CMK (cell line): ENCODE measurements at places on chromosomes 4 and X.

- DNase-seq, result no peak
Observed at GRCh38 chr4:52894443-52894842, 32.3 kb downstream of the RASL11B start.

DNA sequence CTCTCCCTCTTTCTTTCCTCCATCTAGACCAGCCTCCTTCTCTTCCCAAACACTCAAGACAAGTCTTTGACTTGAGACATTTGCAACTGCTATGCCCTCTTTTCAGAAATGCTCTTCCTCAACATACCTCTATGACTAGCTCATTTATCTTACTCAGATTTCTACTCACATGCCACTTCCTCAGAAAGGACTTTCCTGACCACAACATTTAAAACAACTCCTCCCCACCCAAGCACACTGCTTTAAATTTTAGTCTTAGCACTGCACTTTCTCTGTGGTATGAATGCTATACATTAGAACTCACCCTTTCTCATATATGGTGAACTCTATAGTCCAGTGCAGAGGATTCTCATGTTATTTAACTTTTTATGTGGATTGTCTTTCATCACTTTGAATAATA is 28.4 kb upstream of the SULT1E1 start:
- no peak for DNase-seq

- DNase-seq, result no peak
Observed at GRCh38 chrX:10944136-10944885, 166.8 kb upstream of the HCCS start.

DNA sequence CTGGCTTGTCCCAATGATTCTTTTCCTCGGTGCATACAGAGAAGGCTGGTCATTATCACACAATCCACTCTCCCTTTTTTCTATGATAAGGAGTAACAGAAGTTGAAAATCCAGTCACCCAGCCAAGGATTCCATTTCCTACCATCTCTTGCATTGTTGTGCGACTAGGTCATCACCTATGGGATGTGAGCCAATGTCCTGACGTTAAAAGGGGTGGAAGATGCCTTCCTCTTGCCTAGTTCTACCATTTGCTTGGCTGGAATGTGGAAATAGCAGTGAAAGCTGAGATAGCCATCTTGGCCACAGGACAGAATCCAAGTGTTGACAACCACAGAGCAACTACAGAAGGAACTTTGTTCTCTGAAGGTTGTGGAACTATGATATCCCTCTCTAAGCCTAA is 132.2 kb upstream of the KIT start:
- DNase-seq, result no peak

- no peak for DNase-seq
Observed at GRCh38 chr4:76657443-76657842, 222.4 kb downstream of the SHROOM3 start.

- no peak for DNase-seq
Observed at GRCh38 chr4:152684587-152684986, 4.8 kb upstream of the TMEM154 start.

GRCh38 chr4:168537086-168537485 is 40.2 kb downstream of the PALLD start:
- DNase-seq, result no peak

- no peak for DNase-seq
Observed at GRCh38 chrX:135060697-135061096, 8.8 kb upstream of the RTL8A start.

- DNase-seq, result no peak
Observed at GRCh38 chr4:113073451-113074005, 24.1 kb downstream of the ANK2 start.

GRCh38 chr4:80726471-80726870 is 304.0 kb upstream of the BMP3 start:
- DNase-seq, result no peak

DNA sequence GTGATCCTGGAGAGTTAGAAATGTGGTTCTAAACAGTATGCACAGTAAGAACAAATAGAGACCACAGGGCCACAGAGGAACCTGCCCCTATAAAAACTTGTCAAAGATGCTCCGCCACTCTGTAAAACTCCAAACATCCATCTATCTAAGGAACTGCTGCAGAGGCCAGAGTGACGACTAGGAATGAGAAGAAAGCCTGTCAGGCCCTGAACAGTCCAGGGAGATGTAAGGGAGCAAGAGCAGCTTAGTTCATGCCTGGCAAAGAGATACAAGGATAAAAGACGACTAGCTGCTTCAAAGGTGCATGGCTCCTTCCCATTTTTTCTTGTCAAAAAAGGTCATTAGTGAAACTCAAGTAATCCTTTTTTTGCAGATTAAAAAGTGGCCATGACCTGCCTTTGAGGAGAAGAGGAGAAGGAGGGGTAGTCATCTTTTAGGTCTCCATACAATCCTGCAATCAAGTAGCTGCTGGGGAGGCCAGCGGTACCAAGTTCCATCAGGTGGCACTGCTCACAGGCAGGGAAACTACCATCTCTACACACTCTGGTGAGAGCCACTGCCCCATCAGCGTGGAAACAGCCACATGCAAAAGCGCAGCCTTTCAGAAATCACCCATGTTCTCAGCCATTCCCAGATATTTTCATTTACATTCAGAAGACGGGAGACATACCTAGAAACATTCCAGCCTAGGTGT is 162.1 kb downstream of the TSPAN5 start:
- no peak for DNase-seq

DNA sequence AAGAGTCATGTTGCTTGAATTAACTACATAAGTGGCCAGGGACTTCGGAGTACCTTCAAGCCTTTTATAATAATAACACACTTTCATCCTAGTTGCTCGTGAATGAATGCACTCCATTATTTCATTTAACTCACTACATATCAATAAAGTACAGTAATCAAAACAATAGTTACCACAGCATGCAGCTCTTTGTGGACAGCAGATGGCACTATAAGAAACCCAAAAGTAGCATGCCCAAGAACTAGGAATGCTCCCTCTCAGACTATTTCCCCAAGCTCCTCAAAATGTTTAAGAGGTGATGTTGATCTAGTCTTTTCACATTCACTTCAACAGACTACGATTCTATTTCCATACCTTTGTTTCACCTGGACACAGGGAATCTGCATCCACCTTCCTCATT is 500.8 kb upstream of the DIAPH2 start:
- no peak for DNase-seq

- no peak for DNase-seq
Observed at GRCh38 chr4:28238876-28239275, 1378.2 kb downstream of the STIM2 start.

DNA sequence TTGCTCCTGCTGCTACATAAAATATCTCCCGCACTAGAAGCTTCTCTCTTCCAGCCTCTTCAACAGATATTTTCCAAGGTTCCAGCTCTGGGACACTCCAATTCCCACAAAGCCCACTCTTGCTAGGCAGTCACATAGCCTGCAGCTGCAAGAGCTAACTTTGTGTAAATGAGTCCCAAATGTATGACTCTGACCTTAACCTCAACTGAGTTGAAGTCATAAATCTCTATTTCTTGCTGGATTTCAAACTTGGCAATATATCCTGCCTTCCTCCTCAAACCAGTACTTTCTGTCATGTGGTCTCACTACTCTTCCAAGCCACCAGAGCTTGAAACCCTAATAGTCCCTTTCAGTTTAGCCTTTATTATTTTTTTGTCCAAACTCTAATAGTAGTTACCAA is 315.4 kb upstream of the GRIA3 start:
- DNase-seq, result no peak

DNA sequence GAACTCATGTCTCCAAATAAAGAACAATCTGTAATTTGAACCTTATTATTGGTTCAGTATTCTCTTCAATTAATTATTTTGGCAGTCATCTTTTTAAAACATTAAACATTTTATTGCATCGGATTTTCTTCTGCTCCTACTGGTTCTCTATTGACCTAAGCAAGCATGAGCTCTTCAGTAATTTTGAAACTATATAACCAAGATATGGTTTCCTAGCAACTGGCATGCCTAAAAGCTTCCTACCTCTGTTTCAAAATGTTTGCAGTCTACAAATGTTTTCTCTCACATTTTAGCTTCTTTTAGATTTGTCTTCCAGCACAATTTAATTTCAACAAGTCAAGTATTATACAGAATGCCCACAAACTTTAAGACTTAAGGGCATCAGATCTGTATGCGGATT is 371.3 kb downstream of the GPM6A start:
- no peak for DNase-seq

DNA sequence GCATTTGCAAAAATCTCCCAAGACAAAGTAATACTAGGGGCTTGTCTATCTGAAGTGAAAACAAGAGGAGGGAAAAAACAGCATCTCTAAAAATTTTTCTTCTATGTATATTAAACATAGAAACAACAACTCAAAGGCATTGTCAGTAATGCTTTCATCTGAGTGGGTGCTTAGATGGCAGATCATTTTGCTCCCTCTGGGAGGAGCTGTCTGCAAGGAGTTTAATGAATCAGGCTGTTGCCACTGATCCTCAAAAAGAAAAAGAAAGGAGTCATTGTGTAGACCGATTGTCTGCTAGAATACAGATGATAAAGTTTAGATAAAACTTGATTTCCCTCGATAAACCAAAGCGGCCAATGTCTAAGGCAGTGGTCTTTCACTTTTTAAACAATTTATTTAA is 49.7 kb upstream of the KLHL8 start:
- DNase-seq, result no peak

DNA sequence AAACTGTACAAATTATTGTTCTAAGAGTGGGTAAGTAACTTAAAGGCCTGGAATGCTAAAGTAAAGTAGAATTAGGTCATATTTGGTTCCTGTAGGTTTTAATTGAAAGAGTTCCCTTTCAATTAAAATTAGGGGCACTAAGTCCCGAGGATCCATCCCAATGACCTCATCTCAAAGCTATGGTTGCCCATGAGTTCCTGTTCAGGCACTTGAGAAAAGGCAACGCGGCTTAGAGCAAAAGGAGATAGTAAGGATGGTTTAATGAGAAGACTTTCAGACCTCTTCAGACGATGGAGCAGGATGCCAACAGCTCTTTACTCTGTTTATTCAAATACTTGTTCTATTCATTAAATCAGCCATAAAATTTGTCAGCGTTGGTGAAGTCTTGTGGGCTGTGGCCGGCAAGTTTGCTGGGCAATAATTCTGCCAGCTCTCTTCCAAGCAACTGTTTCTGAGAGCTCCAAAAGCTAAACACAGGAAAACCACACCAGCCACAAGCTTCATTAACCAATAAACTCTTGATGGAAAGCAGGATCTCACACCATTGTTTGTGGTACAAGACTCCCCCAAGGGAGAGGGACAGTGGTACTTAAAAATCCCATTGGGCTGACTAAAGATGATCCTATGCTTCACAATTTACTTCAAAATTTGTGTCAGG is 167.4 kb downstream of the COL4A6 start:
- no peak for DNase-seq

DNA sequence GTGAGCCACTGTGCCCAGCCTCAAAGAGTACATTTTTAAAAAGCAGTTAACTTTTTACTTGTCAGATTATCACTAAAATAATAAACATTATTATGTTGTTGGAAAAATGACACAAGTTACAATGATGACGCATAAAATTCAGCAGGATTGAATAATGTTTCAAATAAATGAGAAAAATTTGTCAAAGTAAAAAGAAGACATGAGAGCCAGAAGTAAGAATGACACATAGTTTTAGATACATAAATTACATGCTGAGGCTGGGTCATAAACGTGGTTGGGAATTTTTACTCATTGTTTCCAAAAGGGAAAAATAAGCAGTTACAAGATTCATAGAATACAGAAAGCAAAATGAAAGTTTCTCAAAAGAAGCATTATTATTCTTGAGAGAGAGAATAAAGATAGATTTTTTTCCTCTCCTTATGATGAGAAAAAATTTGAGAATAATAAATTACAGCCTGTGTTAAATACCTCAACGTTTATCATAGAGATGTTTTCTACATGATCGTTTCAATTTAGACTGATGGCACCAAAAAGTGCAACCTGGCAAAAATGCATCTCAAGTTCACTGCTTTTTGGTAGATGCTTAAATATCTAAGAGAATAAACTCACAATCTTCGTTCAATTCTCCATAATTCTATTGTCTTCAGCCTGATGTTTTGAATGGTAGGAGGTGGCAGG is 40.4 kb downstream of the GUCY1B1 start:
- DNase-seq, result no peak

- DNase-seq, result no peak
Observed at GRCh38 chrX:44903830-44904530, 31.0 kb downstream of the KDM6A start.

DNA sequence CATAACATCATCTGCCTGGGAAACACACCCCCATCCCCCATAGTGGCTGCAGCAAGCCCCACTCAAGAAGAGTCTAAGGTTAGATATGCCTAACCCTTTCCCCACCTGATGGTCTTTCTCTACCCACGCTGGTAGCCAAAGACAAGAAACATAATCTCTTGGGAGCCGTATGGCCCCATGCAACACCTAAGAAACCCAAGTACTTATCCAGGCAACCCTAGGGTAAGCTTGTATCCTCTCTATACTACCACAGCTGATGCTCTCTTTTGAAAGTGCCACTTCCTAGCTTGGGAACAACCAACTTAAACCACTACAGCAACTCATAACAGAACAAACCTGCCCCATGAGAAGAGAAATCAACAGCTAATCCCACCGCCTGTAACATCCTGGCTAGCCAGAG is 161.1 kb downstream of the MSN start:
- DNase-seq, result no peak

GRCh38 chrX:55524487-55524886 is 34.8 kb upstream of the USP51 start:
- no peak for DNase-seq

DNA sequence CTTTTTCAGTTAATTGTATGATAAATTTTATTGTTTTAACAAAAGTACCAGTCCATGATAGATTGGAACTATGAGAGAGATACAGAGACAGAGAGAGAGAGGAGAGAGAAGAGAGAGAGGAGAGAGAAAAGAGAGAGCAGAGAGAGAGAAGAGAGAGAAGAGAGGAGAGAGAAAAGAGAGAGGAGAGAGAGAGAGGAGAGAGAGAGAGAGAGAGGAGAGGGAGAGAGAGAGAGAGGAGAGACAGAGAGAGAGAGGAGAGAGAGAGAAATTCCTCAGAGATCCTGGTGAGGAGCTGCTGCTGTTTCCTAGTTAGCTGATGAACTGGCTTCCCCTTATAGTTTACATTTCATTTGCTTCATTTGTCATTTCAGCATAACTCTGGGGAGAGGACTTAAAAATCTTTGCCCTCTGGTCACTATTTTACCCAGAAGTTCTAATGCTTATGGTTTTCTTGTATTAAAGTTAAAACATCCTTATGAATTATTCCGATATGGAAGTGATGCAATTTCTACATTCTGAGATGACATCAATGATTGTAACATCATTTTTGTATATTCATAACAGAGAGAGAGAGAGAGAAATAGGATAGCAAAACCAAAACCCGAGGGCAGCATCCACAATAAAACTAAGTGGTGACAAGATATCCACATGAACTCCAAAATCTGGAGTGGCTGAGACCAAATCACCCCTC is 10.8 kb downstream of the CTAG1A start:
- DNase-seq, result no peak

GRCh38 chr4:69754926-69755580 is 5.4 kb downstream of the SULT1B1 start:
- no peak for DNase-seq
